ENCODE measurements at places on chromosomes 1 and 21.

DNA sequence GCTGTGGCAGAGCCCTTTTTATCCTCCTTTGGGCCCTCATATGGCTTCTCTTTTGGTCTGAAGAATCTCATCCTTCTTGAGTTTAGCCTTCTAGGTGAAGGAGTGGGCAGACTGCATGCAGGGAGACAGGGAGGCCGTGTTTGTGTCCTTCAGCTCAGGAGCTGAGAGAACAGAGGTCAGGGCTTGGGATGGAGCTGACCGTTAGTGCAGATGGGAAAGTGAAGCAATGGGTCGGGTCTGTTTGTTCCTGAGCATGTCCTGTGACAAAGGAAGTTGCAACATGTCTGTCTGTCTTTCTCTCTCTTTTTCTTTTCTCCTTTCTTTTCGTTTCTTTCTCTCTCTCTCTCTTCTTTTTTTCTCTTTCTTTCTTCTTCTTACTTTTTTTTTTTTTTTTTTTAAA, 14.9 kb downstream of the MAPKAPK2 start:
- DNase-seq, result no peak

GRCh38 chr1:99004861-99005442, at the start of gene PLPPR5:
Gene PLPPR5 (minus strand): TSS chr1:99004861. CDS start chr1:99004671, 190 bp downstream.
- DNase-seq, result peak; percentile 45

- no peak for DNase-seq
Measured at GRCh38 chr1:212503714-212504113, 71.0 kb downstream of the NENF start.

DNA sequence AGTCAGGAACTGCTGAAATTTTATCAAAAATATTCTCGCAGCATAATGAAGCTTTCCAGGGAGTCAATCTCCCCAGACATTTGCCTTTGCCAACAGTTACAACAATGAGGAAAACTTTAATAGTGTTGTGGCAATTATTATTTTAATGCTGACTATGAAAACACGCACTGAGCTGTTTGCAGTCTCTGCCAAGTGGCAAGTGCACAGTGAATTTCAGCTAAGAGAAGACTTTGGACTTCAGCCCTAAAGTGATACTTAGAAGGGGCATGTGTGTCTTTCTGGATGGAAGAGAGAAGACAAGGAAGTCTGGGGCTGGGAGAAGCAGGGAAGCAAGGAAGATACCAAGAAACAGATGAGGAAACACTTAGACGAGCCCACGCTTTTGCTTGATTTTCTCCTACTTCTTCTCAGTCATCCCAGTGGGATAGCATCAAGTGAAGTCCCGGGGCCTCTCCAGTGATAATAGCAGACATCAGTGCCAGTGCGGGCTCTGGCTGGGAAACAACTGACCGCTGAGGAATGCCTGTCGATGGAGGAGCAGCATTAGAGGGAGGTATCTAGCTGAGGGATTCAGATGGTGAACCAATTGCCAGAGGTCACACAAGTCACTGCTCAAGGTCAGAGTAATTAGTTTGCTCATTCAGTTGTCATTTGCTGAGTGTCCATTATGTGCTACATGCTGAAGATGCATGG, 196.3 kb downstream of the TTLL7 start:
- DNase-seq, result no peak

GRCh38 chr1:173749137-173749536, 34.4 kb downstream of the KLHL20 start:
- no peak for DNase-seq

GRCh38 chr1:200925831-200926230, 31.1 kb downstream of the INAVA start:
- no peak for DNase-seq

GRCh38 chr21:45768740-45769048, 125.2 kb downstream of the PCBP3 start:
- DNase-seq, result no peak

DNA sequence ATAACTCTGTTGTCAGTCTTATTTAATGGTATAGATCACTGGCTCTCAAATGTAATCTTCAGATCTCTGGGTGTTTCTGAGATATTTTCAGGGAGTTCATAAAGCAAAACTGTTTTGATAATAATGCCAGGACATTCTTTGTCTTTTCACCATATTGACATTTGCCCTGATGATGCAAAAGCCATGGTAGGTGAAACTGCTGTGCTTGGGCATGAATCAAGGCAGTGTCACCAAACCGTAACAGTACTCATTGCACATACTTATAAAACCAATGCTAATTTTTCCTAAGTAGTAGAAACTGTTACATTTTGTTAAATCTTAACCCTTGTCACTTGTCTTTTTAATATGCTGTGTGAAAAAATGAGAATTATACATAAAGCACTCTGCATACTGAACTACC, 76.0 kb downstream of the RPS6KC1 start:
- DNase-seq, result no peak

- no peak for DNase-seq
Measured at GRCh38 chr1:156489935-156490293, 10.7 kb downstream of the MEF2D start.

- DNase-seq, result no peak
Measured at GRCh38 chr1:22341791-22342605, 109.7 kb upstream of the ZBTB40 start.

GRCh38 chr1:226125831-226126230, 60.7 kb downstream of the ACBD3 start:
- no peak for DNase-seq

- no peak for DNase-seq
Measured at GRCh38 chr1:93853940-93854339, 25.1 kb downstream of the DNTTIP2 start.

DNA sequence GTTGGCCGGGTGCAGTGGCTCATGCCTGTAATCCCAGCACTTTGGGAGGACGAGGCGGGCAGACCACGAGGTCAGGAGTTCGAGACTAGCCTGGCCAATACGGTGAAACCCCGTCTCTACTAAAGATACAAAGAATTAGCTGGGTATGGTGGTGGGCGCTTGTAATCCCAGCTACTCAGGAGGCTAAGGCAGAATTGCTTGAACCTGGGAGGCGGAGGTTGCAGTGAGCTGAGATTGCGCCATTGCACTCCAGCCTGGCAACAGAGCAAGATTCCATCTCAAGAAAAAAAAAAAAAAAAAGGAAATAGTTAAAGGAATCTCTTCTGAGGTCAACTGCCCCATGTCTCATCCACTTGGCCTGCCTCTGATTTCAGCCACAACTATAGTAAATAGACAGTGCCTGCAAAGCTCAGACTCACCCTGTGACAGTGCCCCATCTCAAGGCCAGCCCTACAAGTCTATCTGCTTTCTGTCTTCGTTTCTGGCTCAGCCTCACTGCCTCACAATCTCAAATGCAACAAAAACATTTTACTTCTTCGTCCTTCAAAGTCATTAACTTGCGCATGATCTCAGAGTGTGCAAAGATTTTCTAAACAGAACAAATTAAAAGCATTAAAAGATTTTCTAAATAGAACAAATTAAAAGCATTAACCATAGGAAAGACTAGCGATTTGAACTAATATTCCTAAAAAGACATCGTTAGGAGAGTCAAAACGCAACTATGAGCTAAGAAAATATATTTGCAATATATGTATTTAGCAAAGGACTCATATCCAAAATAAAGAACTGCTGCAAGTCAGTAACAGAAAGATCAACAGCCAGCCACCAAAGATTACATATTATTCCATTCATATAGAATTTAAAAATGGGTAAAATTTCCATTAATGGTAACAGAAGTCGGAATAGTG, 65.0 kb upstream of the PRDX6 start:
- DNase-seq, result no peak

- no peak for DNase-seq
Measured at GRCh38 chr1:29004288-29004687, 89.9 kb downstream of the EPB41 start.

DNA sequence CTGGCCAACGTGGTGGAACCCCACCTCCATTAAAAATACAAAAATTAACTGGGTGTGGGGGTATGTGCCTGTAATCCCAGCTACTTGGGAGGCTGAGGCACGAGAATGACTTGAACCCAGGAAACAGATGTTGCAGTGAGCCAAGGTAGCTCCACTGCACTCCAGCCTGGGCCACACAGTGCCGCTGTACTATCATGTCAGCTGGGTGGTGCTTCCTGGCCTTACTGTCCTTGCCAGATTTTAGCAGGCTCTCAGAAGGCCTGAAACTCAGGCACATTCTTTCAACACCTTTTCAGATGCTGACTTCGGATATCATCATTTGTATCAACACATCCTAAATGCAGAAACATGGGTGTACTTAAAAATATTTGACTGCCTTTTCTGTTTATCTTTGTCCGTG, 31.6 kb upstream of the NBL1 start:
- DNase-seq, result no peak

- peak; percentile 66 for DNase-seq
Measured at GRCh38 chr1:25875154-25875855, at the start of gene PAQR7. Gene PAQR7 (minus strand): TSS chr1:25875708. CDS start chr1:25863839, 11,869 bp downstream.

- no peak for DNase-seq
Measured at GRCh38 chr1:52426371-52426770, 22.0 kb downstream of the PRPF38A start.

DNA sequence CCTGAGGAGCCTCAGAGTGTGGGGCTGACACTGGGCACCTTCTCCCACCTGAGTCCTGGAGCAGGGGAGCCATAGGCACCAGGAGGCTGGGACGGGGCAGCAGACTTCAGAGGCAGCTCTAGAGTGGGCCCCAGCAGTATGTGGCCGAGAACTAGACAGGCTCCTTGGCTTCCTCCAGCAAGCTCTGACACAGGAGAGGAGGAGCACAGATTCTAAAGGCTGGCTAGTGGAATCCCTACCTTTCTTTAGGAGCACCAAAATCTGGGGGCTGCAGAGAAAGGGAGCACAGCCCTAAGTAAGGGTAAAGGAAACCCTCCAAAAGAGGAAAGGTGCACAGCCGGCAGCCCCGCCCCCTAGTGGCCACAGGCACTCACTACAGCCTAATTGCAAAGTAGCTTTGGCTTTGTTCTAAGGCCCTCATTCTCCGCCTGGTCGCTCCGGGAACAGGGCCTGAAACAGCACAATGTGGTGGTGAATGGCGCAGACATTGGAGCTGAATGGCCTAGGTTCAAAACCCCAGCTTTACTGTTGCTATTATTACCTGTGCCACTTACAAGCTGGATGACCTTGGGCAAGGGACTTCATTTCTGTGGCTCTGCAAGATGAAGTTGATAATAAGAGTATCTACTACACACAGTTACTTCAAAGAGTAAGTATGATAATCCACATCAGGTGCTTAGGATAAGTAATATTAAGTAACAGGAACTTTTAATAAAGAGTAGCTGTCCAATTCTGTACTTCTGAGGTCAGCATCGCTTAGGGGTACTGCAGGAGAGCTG, 8.8 kb upstream of the GUCA2A start:
- DNase-seq, result peak; percentile 65

GRCh38 chr1:24438423-24438901, 22.9 kb downstream of the NIPAL3 start:
- DNase-seq, result no peak

- no peak for DNase-seq
Measured at GRCh38 chr1:61670016-61670415, 54.9 kb downstream of the TM2D1 start.

GRCh38 chr1:40029608-40030007, 10.9 kb upstream of the CAP1 start:
- no peak for DNase-seq

- no peak for DNase-seq
Measured at GRCh38 chr1:153357853-153358690, at the start of gene S100A9. Gene S100A9 (plus strand): TSS chr1:153357854. CDS start chr1:153358284, 430 bp downstream.

- DNase-seq, result no peak
Measured at GRCh38 chr21:18931237-18931636, 527.7 kb upstream of the TMPRSS15 start.

DNA sequence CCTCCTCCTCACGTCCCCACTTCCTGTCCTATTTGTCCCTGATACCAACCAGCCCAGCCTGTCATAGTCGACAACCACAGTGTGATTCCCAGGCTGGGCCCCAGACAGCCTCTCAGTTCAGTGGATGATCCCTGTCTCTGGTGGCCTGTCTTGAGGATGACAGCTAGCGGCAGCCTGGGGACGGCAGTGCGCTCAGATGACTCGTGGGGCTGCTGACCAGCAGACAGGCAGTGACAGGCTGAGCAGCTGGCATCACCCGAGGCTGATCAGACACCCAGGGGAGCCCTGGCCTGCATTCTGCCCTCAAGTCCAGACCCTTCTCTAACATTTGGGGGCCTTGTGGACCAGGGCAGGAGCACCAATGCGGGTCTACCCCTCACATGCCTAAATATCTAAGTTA, 21.0 kb downstream of the NKAIN1 start:
- no peak for DNase-seq

Data from progenitor cell of endocrine pancreas (in vitro differentiated cells).